Activated CD8-positive, alpha-beta memory T cell treated with anti-CD3 and anti-CD28 coated beads, Interleukin-2, amount 50 U/mL, for 48 hours (primary cell): ENCODE measurements at places on chromosomes 12 and 14.

- no peak for DNase-seq
These were observed 2.0 kb upstream of the TBX5 start for GRCh38 chr12:114407842-114408411.

DNA sequence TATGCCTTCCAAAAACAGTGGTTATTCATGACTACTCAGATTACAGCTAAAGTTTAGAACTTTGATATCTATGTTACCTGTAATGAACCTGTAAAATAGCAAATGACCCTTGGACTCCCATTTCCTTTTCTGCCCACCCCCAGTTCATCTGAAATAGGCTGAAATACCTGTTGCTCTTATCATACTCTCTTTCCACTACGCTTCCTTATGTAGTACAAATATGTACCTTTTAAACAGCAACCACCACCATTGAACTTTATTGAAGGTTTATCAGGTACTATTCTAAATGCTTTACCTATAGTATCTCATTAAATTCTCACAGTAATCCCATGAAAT, 239.7 kb downstream of the SSPN start:
- DNase-seq, result no peak

DNA sequence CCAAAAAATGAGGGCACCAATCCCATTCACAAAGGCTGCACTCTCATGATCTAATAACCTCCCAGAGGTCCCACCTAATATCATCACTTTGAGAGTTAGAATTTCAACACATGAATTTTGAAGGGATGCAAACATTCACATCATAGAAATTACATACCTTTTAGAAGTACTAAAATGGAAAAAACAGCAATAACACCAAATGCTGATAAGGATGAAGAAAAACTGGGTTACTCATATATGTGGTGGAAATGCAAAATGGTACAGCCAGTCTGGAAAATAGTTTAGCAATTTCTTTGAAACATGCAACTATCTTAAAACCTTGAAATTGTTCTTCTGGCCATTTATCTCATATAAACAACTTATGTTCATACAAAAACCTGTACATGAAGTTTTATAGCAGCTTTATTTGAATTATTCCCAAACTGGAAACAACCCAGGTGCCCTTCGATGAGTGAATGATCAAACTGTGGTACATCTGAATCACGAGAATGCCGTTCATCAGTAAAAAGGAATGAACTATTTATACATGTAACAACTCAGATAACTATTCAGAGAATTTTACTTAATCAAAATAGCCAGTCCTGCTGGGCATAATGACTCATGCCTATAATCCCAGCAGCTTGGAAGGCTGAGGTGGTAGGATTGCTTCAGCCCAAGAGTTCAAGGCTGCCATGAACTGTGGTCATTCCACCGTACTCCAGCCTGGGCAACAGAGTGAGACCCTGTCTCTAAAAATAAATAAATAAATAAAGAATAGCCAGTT, 109.4 kb upstream of the SSTR1 start:
- no peak for DNase-seq

DNA sequence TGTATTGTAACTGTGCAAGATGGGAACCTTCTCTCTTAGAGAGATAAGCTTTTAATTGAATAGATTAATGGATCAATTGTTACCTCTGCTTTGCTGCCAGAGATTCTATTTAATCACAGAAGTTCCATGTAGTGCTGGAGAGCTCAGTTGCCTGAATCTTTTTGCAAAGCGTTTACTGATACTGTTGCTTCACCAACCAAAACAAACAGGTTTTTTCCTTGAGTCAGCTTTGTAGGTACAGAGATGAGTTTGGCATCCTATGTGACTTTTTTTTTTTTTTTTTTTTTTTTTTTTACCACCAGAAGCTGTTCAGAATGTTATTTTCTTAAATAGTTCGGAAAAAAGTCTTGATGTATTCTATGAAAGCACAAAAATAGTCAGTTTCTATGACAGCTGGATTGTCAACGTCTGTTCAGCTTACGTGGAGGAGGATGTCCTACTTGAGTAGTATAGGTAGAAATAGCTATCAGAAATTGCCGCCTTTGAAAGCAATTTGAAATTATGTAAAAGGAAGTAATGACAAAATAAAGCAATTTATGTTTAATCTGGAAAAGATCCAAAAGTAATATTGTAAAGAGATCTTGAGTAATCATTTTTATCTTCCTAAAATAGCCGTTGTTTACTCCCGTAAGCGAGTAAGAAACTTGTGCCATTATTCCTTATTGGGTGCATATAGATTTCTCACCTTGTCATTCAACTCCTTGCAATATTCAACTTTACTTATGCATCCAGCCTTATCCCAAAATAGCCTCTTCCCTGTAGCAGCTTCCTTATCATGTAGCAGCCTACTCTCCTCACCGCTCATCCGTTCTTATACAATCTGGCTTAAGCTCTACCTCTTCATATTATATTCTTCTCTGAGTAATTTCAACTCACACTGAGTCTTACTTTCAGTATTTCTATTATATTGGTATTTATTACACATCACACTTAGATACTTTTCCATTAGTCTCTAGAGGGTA, 5.2 kb downstream of the LRRK2 start:
- DNase-seq, result no peak

DNA sequence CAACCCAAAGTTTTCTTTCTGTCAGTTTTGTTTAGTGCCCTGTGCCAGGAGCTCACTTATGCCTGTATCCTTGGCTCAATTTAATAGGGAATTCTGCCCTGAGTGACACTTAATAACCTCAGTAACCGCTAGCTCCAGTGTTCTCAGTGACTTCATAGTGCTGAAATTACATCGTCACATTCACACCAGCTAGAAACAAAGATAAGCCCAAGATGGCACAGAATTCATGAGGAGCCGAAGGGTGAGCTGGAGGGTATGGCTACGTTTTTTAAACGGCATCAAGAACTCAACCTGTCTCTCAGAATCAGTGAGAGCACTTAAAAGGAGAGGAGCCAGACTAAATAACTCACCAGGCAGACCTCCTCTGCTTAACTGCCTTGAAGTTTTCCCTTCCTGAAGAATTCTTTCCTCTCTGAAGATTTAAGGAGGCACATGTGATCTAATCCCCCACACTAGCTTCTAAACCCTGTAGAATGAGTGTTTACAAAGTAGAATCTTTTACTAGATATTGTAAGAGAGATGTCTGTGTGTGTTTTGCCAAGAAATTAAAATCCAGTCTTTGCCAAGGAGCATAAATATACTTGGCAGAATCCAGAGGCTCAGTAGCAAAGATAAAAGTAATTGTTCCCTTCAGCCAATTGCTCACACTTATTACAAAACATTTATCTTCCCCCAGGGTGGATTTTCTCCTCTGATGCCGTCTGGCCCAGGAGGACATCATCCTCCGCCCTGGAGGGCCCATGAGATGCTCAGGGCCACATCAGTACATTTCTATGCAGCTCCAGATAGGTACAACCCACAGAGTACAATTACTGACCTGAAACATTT, 37.3 kb downstream of the PTGER2 start:
- DNase-seq, result no peak

GRCh38 chr12:112486361-112486760, 67.6 kb downstream of the PTPN11 start:
- no peak for DNase-seq

- DNase-seq, result no peak
These were observed 27.2 kb downstream of the VCPKMT start for GRCh38 chr14:50089208-50089607.

DNA sequence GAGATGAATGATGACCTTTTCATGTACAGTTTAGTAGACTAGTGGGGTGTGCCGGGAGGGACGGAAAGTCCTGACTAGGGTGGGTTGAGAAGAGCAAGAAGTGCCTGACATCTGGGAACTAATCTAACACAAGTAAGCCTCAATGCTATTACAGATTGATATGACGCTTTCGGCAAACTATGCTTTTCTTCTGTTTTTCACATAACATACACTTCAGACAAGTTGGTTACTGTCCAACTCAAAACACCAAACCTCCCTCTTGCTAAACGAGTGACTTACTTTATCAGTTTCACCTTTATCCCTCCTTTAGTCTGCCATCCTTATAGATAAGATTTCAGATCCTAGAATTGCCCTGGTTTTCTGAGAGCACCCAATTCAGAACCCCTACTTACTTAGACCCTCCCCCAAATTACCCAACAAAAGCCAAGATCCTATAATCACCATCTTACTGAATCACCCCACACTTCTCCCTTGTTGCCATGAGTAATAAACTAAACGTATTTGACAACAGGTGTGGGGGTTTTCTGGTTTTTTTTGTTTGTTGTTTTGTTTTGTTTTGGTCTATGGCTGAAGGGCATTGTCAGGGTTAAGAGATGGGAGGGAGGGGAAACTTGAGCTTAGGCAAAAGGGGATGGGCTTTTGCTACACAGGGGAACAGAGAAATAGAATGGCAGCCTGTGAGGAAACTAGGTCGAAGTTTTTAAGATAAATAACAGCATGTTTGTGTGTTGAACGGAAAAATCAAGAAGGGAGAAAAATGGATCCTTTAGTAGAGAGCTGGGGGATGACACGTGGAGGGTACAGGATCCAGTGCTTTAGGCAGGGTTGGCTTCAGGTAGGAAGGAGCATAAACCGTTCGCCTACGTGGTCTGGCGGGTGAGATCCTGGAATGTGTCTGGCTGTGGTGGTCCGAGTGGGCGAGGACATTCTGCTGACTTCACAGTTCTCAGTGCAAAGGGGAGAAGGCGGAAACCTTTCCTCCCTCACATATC, 6.1 kb upstream of the PSMA3 start:
- DNase-seq, result no peak
